ENCODE measurements at places on chromosomes 1 and 21. TPM values are rescaled to one million over a fixed set of nuclear protein-coding genes. Genes with fewer than 3 reads are reported as not detected.

KCNN3 gene
- polyA plus RNA-seq: 2.2 TPM

CFAP74 gene
- polyA plus RNA-seq: 0.22 TPM

C1orf185 gene
- not detected for polyA plus RNA-seq

TACSTD2 gene
- not detected for polyA plus RNA-seq

OR6K3 gene
- polyA plus RNA-seq: not detected

ALDH9A1 gene
- 26.6 TPM for polyA plus RNA-seq

AADACL3 gene
- not detected for polyA plus RNA-seq

MFSD2A gene
- 7.8 TPM for polyA plus RNA-seq

F13B gene
- polyA plus RNA-seq: not detected

DNASE2B gene
- polyA plus RNA-seq: 27.9 TPM

TMCC2 gene
- polyA plus RNA-seq: 32.2 TPM

TAS1R1 gene
- polyA plus RNA-seq: not detected

LMX1A gene
- polyA plus RNA-seq: 0.52 TPM

TNFRSF4 gene
- polyA plus RNA-seq: not detected

RAB25 gene
- polyA plus RNA-seq: 1.3 TPM

GSTM1 gene
- polyA plus RNA-seq: not detected

OR2T29 gene
- polyA plus RNA-seq: not detected

DMAP1 gene
- 55.6 TPM for polyA plus RNA-seq

TMPRSS2 gene
- not detected for polyA plus RNA-seq

ANXA9 gene
- not detected for polyA plus RNA-seq

LCE2B gene
- polyA plus RNA-seq: not detected

APOBEC4 gene
- polyA plus RNA-seq: not detected

FCRL5 gene
- not detected for polyA plus RNA-seq

SPRR2G gene
- polyA plus RNA-seq: not detected

LCK gene
- polyA plus RNA-seq: not detected

RNU1-1 gene
- polyA plus RNA-seq: under 0.01 TPM

CFHR4 gene
- polyA plus RNA-seq: not detected

TMEM240 gene
- polyA plus RNA-seq: 52.1 TPM

SLC37A1 gene
- polyA plus RNA-seq: 60.7 TPM

HES3 gene
- not detected for polyA plus RNA-seq

CDCA8 gene
- polyA plus RNA-seq: 1.0 TPM
